ENCODE measurements at places on chromosomes 2 and 18.

DNA sequence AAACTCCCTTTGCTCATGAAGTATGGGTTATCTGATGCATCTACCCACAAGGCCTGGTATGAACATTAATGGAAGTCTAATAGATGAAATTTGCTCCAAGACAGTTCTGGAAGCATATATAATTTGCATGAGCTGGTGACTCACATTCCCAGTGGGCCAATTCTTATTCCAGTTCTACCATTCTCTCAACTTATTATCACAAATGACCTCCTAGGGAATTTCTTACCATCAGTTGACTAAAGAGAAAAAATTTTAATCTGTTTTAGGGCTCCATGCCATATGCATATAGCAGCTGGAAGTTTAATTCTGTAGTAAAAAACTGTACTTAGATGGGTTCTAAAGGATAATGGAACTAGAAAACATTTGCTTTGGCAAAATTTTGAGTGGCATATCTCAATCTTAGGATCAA is 165.2 kb upstream of the COL3A1 start:
- no peak for DNase-seq

DNA sequence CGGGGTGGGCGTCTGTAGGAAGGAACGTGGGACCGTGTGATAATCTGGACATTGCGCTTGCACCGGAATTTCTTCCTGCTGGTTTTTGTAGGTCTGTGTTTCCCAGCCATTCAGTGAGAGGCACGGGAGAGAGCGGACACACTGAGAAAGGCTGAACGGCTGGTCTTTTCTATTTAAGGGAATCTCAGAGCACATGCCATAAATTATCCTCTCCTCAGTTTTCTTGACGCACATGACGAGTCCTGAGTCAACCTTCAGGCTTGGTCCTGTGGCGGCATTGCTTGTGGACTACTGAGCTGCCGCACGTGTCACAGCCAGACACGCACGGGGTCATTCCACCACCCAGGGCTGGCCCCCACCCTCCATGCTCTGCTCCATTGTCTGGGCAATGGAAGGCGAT is 519.3 kb upstream of the ID2 start:
- DNase-seq, result no peak

DNA sequence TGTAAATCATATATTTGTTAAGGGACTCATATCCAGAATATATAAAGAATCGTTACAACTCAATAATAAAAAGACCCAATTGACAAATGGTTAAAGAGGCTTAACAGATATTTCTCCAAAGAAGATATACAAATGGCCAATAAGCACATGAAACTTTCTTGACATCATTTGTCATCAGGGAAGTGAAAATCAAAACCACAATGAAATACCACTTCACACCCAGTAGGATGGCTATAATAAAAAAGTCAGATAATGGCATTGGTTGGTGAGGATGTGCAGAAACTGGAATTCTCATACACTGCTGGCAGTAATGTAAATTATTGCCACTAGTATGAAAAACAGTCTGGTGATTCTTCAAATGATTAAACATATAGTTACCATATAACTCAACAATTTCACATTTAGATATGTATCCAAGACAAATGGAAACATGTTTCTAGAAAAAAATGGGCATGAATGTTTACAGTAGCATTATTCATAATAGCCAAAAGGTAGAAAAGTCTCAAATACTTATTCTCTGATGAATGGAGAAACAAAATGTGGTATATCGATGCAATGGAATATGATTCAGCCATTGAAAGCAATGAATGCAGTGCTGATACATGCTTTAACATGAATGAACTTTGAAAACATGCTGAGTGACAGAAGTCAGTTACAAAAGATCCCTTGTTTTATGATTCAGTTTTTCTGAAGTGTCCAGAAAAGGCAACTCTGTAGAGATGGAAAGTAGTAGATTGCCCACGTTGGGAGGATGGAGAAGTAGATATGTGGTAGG is 304.6 kb upstream of the ZEB2 start:
- no peak for DNase-seq

GRCh38 chr18:4587204-4587603 is 132.1 kb upstream of the DLGAP1 start:
- no peak for DNase-seq

DNA sequence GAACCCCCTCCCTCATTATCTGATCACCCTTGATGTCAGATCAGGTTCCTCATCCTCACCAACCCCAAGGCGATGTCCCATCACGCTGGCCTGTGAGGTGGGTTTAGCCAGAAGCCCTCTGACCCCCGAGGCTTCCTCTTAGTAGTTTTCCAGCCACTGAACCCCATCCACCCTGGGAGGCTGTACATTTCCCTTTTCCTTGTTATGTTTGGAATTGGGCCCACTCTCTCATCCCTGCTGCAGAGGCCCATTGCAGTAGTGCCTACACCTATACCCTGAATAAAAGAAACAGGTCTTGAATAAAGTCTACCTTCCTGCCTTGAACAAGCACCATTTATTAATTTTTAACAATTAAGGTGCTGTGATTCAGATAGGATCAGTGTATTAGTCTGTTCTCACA is 80.1 kb downstream of the NCAPH start:
- DNase-seq, result no peak

GRCh38 chr18:43876286-43876685 is 599.0 kb upstream of the SYT4 start:
- DNase-seq, result no peak

- no peak for DNase-seq
Observed at GRCh38 chr2:105834931-105835330, 90.2 kb downstream of the NCK2 start.

GRCh38 chr2:65407240-65407639 is 25.2 kb downstream of the SPRED2 start:
- no peak for DNase-seq
